ENCODE measurements at places on chromosomes 1 and 21. TPM values are rescaled to one million over a fixed set of nuclear protein-coding genes. Genes with fewer than 3 reads are reported as not detected.

Gene AGT
- 2,346 TPM for total RNA-seq

Gene CRP
- 5,038 TPM for total RNA-seq

Gene TBX15
- total RNA-seq = 56.5 TPM

Gene NBPF4
- total RNA-seq = not detected

Gene FRRS1
- total RNA-seq = 29.3 TPM

Gene KLF17
- not detected for total RNA-seq

Gene PLPP3
- 48.6 TPM for total RNA-seq

Gene CLDN17
- not detected for total RNA-seq

Gene TAF12
- 12.0 TPM for total RNA-seq

Gene FAM151A
- total RNA-seq = 0.12 TPM

Gene HSD17B7
- total RNA-seq = 16.9 TPM

Gene CELSR2
- total RNA-seq = 2.9 TPM

Gene OR2T33
- total RNA-seq = not detected

Gene RNPEP
- total RNA-seq = 28.9 TPM

Gene PEAR1
- 9.8 TPM for total RNA-seq

Gene CD48
- total RNA-seq = 0.68 TPM

Gene ZDHHC18
- total RNA-seq = 16.8 TPM

Gene MTARC1
- 14.5 TPM for total RNA-seq

Gene MFAP2
- total RNA-seq = 1.2 TPM

Gene ANKRD35
- total RNA-seq = 1.1 TPM

Gene GPR3
- total RNA-seq = not detected

Gene ETV3L
- not detected for total RNA-seq

Measured in right lobe of liver (tissue), 6 donors.